A549 treated with DMSO at 1 μM for 4 hours (cell line): ENCODE measurements at places on chromosomes 1 and 21. TPM values are rescaled to one million over a fixed set of nuclear protein-coding genes. Genes with fewer than 3 reads are reported as not detected.

Gene HRNR
- total RNA-seq: not detected in 5 replicates

Gene C1orf74
- total RNA-seq: 1.3 to 2.1 TPM (median 1.8 TPM) in 5 replicates

Gene AMY1B
- not detected in 5 replicates for total RNA-seq

Gene CRABP2
- total RNA-seq: 9.9 to 13.9 TPM (median 11.1 TPM) in 5 replicates

Gene ECE1
- total RNA-seq: 55.6 to 68.4 TPM (median 62.5 TPM) in 5 replicates

Gene ARTN
- 0.23 to 0.42 TPM (median 0.30 TPM) in 4 of 5 replicates, not detected in the other for total RNA-seq

Gene ZNF683
- total RNA-seq: not detected in 5 replicates

Gene TDRD5
- total RNA-seq: 0.02 to 0.06 TPM (median 0.04 TPM) in 4 of 5 replicates, not detected in the other

Gene COL8A2
- 0.06 to 0.17 TPM (median 0.09 TPM) in 5 replicates for total RNA-seq

Gene GCSAML
- not detected in 5 replicates for total RNA-seq

Gene ICOSLG
- total RNA-seq: 2.4 to 2.8 TPM (median 2.6 TPM) in 5 replicates

Gene TMEM81
- 2.2 to 3.5 TPM (median 2.6 TPM) in 5 replicates for total RNA-seq
